ENCODE measurements at places on chromosomes 12 and 14. TPM values are rescaled to one million over a fixed set of nuclear protein-coding genes. Genes with fewer than 3 reads are reported as not detected.

Gene LEMD3
- total RNA-seq = 16.3 TPM

Gene RAB15
- total RNA-seq = 6.2 TPM

Gene ASB2
- not detected for total RNA-seq

Gene ALDH2
- 98.0 TPM for total RNA-seq

Gene LRP1-AS
- not detected for total RNA-seq

Gene OVCH1
- total RNA-seq = 0.17 TPM

Gene ZC2HC1C
- 2.5 TPM for total RNA-seq

Gene TMEM233
- not detected for total RNA-seq

Gene OR6C6
- not detected for total RNA-seq

Gene RAB5B
- total RNA-seq = 60.8 TPM

All from pericardium fibroblast (primary cell).